ENCODE measurements at places on chromosomes 16 and 17.

- DNase-seq: no peak
Measured at GRCh38 chr16:4675864-4676786, 17.2 kb upstream of the NUDT16L1 start.

GRCh38 chr16:56334761-56335160 lies 90.6 kb downstream of the AMFR start:
- no peak for DNase-seq

- DNase-seq: no peak
Measured at GRCh38 chr16:13921328-13921727, 1.4 kb downstream of the ERCC4 start.

DNA sequence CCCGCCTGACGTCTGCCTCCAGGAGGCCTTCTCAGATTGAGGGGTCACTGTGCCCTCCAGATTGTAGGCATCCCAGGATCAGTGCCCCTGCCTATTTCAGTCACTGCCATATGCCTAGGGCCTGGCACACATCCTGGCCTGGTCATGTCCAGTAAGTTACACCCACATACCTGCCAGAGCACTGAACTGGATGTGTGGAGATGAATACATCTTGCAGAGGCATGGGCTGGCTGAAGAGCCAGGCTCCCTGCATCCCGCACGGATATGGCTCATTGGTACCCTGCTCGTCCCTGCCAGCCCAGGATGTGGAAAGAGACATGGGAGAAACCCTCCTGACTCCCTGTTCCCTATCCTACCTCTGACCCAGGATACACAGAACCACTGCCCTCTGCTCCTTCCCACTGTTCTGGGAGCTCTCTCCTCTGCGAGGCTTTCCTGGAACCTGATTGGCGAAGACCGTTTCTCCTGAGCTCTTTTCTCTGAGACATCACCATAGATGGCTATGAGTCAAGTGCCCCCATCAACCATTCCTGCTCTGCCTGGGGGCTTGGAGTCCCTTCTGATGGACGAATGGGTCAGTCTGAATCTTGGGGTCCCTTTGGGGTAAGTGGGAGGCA lies 40.0 kb upstream of the TAC4 start:
- no peak for DNase-seq

GRCh38 chr16:84741340-84741830 lies 41.6 kb downstream of the USP10 start:
- no peak for DNase-seq

- no peak for DNase-seq
Measured at GRCh38 chr17:8755590-8756255, 2.6 kb downstream of the SPDYE4 start.

- DNase-seq: no peak
Measured at GRCh38 chr16:62717026-62717425, 680.8 kb upstream of the CDH8 start.

DNA sequence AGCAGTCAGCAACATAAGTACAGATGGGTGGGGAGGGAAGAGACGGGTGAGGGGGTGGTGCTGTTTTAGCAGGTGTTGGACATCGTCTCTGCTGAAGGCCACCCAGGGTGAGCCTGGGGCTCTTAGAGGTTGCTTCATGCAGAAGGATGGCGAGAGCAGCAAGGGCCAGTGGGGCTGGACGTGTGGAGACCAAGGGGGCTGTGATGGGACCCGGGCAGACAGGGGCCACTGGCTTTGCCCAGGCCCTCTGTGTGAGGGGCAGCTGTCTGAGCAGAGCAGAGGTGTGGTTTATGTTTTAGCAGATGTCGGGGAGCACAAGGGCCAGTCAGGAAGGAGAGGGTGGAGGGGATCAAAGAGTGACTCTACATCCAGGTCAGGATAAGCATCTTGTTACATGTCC lies 4.8 kb downstream of the NARF start:
- DNase-seq: no peak

- DNase-seq: no peak
Measured at GRCh38 chr16:78900044-78900811, 700.3 kb downstream of the MAF start.

DNA sequence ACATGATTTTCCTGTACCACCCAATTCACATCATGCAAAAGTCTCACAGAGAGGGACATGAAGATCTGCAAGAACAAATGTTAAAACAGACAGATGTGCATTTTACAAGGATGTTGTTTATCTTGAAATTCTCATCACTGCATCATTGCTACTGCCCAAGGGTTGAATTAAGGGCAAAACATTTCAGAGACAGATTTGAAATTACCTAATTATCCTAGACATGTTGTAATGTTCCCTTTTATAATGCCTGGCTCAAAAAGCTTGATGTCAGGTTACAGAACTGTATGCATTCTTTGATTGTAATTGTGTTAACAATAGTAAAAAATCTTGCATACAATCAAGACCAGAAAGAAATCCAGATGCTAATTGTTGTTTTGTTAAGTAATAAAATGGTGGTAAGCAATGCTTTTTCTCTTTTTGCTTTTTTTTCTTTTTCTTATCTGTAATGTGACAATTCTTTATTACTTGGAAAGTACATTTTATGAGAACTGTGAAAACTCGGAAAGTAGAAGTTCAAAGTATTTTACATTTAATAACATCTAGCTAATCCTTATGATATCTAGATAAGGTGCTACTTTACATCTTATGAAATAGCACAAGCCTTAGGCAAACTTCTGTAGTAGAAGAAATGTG lies 3.6 kb upstream of the DUSP14 start:
- no peak for DNase-seq

GRCh38 chr17:70588003-70588402 lies 418.7 kb downstream of the KCNJ2 start:
- no peak for DNase-seq

- no peak for DNase-seq
Measured at GRCh38 chr16:69838489-69838888, 76.4 kb downstream of the WWP2 start.

DNA sequence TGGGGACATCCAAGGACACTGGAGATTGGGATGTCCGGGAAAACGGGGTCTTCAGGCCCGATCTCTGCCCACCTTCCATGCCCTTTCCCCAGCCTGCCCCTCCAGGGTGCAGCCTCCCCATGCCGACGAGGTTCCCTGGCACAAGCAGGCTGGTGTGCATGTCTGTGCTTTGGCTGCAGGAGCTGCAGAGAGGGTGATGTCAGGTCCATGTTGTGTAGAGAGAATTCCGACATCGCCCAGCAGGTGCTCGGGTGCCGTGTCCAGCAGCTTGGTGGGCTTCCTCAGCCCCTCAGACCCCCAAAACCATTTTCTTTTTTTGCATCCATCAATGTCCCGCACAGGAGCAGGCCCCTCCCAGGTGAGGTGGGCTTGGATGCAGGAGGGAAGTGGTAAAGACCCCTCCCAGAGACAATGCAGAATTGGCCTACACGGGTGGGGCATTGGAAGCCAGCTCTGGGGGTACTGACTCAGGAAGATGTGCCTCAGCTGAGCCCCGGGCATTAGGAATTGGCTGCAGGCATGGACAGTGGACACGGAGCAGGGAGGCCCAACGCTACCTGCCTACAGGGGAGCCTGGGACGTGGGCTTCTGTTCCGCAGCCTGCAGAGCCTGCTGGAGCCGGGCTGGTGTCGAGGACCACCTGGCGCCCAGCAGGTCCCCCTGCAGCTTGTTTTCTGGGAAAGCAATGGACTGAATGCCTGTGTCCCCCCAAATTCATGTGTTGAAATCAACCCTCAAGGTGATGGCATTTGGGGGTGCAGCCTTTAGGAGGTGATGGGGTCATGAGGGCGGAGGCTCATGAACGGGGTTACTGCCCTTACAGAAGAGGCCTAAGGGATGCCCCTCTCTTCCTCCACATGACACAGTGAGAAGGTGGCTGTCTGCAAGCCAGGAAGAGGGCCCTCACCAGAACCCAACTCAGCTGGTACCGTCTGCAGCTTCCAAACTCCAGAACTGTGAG lies 97.5 kb downstream of the METRNL start:
- DNase-seq: peak; percentile 10

- no peak for DNase-seq
Measured at GRCh38 chr17:46023783-46024388, 24.8 kb downstream of the STH start.

GRCh38 chr17:12584727-12585126 lies 81.0 kb upstream of the MYOCD start:
- DNase-seq: no peak

- DNase-seq: peak; percentile 31
Measured at GRCh38 chr17:42563143-42563509, 1.2 kb downstream of the COASY start.

DNA sequence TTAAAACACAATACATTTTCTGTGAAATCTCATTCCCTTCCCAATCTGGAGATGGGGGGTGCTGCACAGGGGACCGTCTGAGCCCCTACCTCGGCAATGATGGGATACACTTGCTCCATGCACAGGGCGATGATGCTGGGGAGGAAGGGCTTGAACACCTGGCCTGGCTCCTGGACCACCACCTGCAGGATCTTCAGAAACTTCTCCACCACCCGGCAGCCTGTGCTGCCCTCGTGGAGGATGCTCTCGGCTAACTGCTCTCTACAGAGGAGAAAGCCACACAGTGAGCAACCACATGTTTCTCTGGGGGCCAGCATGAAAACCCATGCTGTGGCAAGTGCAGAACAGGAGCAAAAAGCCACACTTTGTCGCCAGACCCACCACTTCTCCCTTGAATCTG lies 42.4 kb upstream of the GSG1L start:
- no peak for DNase-seq

GRCh38 chr17:78996781-78997201 lies 12.8 kb downstream of the CANT1 start:
- DNase-seq: no peak

GRCh38 chr17:61149862-61150362 lies 249.7 kb upstream of the TBX2 start:
- no peak for DNase-seq

DNA sequence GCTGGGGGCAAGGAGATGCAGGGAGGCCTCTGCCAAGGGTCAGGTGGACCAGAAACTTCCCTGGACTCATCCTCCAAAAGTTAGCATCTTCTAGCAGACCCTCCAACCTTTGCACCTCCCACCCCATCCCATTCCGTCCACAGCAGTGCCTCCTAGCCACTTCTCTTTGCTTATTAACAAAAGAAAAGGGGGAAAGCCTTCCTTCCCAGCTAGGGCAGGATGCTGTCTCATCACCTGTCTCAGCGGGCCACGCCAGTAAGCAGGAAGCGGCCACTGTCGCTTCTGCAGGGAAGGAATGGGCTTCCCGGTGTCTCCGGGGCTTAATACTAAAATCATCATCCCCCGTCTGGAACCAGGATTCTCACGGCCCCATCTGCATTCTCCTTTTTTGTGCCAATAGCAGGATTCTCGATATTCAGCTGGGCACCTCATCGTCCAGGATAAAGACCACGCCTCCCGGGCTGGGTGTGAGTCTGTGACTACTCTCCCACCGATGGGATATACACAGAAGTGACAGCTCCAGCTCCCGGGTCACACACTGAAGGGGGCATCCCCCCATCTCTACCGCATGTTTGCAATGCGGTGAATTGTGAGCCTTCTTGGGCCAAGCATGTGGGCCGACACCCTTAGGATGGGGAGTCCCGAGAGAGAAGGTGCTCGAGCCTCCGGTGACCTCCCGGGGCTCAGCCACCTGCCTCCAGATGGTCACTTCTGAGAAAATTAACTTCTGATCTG lies 15.5 kb upstream of the RBFOX3 start:
- peak; percentile 4 for DNase-seq

GRCh38 chr17:44496815-44497214 lies 6.4 kb downstream of the GPATCH8 start:
- DNase-seq: no peak

DNA sequence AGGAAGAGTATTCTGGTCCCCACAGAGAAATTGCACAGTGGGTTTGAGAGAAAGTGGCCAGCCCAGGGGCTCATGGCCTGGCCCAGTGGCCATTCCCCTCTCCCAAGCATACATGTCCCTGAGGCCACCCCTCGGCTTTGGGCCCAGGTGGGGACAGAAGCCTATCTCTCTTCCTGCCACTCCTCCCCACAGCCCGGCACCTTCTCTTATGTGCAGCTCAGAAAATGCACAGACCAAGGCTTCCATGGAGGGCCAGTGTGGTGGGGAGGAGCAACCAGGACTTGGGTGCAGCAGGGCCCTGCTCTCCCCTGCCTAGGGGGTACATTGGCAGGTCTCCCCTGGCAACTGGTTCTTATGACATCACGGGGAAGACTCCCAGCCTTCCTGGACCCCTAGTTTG lies at the start of gene C16orf90:
Gene C16orf90, minus strand, starts transcription at position 314 of the 400 bp plus-strand sequence. Its CDS starts 68 bp downstream, at position 246.
- DNase-seq: no peak

DNA sequence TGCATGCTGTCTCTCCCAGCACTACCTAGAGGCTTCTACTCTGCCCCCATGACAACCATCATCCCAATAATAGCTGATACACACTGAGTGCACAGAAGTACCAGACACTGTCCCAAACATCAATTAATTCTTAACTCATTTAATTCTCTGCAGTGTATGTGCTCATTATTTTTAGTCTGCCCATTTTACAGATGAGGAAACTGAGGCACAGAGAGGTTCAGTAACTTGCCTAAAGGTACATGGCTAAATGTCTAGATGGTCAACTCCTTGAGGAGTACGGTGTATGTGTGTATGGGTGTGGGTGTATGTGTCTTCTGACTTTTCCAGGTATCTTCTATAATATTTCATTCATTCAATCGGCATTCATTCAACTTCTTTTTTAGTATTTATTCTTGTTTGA lies 407.9 kb downstream of the SOX9 start:
- DNase-seq: no peak

- DNase-seq: no peak
Measured at GRCh38 chr16:14502256-14502875, 127.7 kb downstream of the PARN start.

- no peak for DNase-seq
Measured at GRCh38 chr17:73096866-73097265, 4.4 kb upstream of the SLC39A11 start.

- DNase-seq: no peak
Measured at GRCh38 chr16:66304961-66305360, 61.5 kb upstream of the CDH5 start.

- DNase-seq: peak; percentile 81
Measured at GRCh38 chr17:1012823-1013728, 16.1 kb downstream of the TIMM22 start.

DNA sequence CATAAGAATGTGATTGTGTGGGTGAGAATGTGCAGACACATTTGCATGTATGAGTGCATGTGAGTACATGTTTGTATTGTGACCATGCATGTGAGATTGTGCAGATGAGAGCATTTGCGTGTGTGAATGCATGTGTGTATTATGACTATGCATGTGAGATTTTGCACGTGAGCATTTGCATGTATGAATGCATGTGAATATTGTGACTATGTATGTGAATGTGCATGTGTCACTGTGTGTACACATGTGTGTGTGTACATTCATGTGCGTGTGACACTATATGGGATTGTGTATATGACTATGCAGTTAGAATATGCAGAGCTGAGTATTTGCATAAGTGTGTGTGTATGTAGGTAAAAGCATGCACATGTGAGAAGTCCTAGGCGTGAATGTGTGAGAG lies 381.3 kb upstream of the MAF start:
- DNase-seq: no peak
